ENCODE measurements at places on chromosomes 3 and 15.

GRCh38 chr3:133595341-133595740 is 21.9 kb downstream of the CDV3 start:
- H3K4me1 ChIP-seq = peaks cover 5% of the 10 kb centered on the region
- no peak overlapping the region for H3K27ac ChIP-seq
- H3K36me3 ChIP-seq = peaks cover 6% of the 10 kb centered on the region
- no peaks in the 10 kb centered on the region for H3K27me3 ChIP-seq

DNA sequence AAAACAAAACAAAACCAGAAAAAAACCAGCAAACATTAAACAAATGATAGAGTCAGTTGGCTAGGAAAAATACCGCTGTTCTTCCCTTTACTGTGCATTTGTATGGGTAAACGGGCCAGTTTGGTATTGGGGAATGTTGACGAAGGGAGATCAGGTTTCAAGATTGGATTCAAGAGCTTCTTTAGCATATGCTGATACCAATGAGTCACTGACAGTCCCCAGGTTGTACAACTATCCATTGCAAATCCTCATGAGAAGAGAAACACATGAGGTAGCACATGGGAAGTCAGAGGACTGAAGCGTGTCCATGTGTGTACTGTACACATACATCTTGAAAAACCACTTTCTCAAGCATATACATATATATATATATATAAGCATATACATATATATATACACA is 25.6 kb downstream of the TIGIT start:
- peaks cover 31% of the 10 kb centered on the region for H3K36me3 ChIP-seq
- H3K27me3 ChIP-seq = no peaks in the 10 kb centered on the region
- no peak overlapping the region for H3K4me3 ChIP-seq

- no peak for DNase-seq
- H3K4me3 ChIP-seq = no peak overlapping the region
- H3K27ac ChIP-seq = no peak overlapping the region
- no peaks in the 10 kb centered on the region for H3K36me3 ChIP-seq
These were observed 207.2 kb downstream of the ADAMTS17 start for GRCh38 chr15:100134586-100134985.

DNA sequence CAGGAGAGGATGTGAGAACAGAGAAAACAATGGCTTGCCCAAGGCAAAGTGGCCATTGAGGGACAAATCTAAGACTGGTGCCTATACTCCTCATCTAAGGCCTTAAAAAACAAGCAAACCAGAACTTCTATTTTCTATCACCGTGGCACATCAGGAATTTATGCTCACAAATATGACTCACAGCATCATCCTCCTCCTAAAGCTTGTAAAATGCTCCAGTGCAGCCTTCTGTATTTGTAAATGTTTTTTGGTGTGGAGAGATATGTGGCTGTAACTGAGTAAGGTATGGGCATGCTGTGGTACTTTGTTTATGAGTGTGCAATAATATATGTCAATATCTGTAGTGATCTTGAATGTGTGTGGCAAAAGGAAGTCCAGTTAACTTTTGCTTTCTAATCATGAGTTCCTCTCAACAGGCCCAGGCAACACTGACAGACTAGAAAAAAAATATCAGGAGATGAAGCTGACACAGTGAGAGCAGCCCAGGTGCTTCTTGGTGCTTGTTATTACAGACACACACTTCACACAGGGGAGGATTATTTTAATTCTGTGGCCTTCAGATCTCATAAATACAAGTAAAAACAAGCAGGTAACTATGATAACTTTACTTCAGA is 60.3 kb downstream of the CTNNB1 start:
- no peak for DNase-seq
- no peaks in the 10 kb centered on the region for H3K27me3 ChIP-seq
- no peak overlapping the region for H3K4me3 ChIP-seq
- peaks cover 2% of the 10 kb centered on the region for H3K36me3 ChIP-seq

DNA sequence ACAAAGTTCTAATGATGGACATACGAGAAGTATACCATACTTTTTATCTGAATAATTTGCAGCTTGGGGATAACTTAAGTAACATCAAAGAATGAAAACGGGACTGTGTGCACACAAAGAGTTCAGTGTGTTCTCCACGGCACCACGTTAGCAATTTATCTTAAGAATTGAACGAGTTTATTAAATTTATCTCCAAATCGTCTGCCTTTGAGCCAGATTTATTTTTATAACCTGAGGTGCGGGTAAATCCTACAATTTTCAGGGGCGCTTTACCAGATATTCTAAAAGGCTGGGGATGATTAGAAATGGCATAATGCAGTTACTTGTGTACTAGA is 3.5 kb downstream of the CHD2 start:
- no peak for DNase-seq
- peaks cover 39% of the 10 kb centered on the region for H3K4me1 ChIP-seq
- H3K36me3 ChIP-seq = peaks cover 20% of the 10 kb centered on the region
- peak overlapping the region; percentile 99 for H3K27ac ChIP-seq

DNA sequence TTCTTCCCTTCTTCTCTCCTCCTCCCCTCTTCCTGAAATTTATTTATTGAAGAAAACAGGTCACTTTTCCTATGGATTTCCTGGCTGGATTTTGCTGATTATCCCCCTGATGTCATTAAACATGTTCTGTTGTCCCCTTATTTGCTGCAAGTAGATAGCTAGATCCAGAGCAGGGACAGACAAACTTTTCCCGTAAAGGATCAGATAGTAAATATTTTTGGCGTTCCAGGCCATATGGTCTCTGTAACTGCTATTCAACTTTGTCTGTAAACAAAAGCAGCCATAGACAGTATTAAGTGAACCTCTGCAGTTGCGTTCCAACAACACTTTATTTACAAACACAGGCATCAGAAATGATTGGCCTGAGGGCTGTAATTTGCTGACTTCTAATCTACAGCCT is 241.3 kb downstream of the NEK10 start:
- no peak overlapping the region for H3K27ac ChIP-seq
- no peaks in the 10 kb centered on the region for H3K36me3 ChIP-seq
- H3K4me1 ChIP-seq = no peaks in the 10 kb centered on the region
- H3K27me3 ChIP-seq = peaks cover 1% of the 10 kb centered on the region
- no peak overlapping the region for H3K4me3 ChIP-seq

DNA sequence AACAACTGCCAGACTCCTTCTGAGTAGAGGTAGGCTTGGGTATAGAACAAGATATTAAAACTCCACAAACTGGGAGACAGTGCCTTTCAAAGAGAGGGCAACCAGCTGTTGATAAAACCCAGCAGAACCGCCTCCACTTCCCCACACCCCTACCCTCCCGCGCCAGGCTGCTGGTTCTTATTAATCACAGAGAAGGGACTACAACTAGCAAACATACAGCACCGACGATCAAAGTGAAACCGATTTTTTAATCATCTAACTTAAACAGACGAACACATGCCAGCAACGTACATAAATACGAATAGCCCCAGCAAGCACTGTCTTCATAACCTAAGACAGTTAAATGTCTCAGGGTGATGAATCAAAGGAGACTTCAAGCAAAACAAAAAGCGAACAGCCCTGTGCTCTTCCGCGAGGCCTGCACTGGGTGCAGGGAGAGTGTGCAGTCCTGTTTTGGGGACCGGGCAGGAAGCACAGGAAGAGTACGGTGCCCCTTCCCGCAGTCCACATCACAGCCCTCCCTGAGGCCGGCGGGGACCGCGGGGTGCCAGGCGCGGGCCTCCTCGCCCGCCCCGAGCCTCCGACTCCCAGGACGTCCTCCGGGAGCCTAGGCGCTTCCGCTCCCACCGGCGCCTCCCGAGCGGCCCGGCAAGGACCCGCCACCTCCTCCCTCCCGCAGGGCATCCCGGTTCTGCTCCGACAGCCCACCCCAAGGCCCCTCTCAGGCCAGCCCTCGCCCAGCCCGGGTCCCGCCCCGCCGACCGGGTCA is 75.1 kb upstream of the VGLL4 start:
- H3K4me3 ChIP-seq = peak overlapping the region; percentile 97
- H3K27ac ChIP-seq = peak overlapping the region; percentile 93
- H3K27me3 ChIP-seq = no peaks in the 10 kb centered on the region
- DNase-seq = peak; percentile 23

- H3K4me3 ChIP-seq = no peak overlapping the region
- peaks cover 7% of the 10 kb centered on the region for H3K27me3 ChIP-seq
- DNase-seq = no peak
- H3K27ac ChIP-seq = no peak overlapping the region
These were observed 117.3 kb upstream of the WNT5A start for GRCh38 chr3:55604402-55604801.
